MM.1S (cell line): ENCODE measurements at places on chromosomes 3 and 15.

DNA sequence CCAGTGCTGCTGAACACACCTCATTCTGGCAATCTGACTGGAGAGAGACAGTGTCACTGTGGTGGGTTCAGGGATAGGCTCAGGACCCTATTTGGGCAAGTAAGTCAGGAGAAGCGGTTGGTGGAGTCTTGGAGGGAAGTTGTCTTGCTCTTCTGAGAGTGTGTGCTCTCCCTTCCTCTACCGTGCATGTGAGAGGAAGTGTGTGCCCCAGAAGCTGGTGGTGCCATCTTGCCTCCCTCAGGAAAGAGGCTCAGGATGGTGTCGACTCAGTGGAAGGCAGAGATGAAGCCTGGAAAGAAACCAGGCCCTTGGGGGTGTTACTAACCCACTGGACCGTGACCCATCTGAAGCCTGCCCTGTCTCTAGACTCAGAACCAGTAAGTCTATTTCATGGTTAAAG, 6.8 kb upstream of the RARRES1 start:
- no peaks in the 10 kb centered on the region for H3K27me3 ChIP-seq
- no peak overlapping the region for H3K4me3 ChIP-seq
- no peaks in the 10 kb centered on the region for H3K4me1 ChIP-seq
- no peak overlapping the region for H3K27ac ChIP-seq
- no peaks in the 10 kb centered on the region for H3K36me3 ChIP-seq

GRCh38 chr3:153768561-153769469, 352.4 kb upstream of the ARHGEF26 start:
- H3K27me3 ChIP-seq, result no peaks in the 10 kb centered on the region
- no peaks in the 10 kb centered on the region for H3K4me1 ChIP-seq
- no peaks in the 10 kb centered on the region for H3K36me3 ChIP-seq
- H3K27ac ChIP-seq, result no peak overlapping the region
- DNase-seq, result peak; percentile 79

DNA sequence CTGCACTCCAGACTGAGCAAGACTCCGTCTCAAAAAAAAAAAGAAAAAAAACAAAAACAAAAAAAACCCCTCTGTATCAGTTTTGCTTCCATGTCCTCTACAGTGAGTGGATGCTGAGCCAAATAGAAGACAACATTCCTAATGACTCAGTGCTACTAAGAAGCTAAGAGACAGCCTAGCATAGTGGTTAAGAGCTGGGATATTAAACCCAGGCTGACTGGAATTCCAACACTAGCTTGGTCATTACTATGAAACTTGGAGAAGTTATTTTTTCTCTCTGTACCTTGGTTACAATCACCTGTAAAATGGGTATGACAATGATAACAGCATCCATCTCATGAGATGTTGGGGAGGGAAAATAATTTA, 60.9 kb upstream of the PYGO1 start:
- no peaks in the 10 kb centered on the region for H3K4me1 ChIP-seq
- H3K27ac ChIP-seq, result no peak overlapping the region
- no peak for DNase-seq
- H3K27me3 ChIP-seq, result no peaks in the 10 kb centered on the region
- H3K36me3 ChIP-seq, result no peaks in the 10 kb centered on the region

DNA sequence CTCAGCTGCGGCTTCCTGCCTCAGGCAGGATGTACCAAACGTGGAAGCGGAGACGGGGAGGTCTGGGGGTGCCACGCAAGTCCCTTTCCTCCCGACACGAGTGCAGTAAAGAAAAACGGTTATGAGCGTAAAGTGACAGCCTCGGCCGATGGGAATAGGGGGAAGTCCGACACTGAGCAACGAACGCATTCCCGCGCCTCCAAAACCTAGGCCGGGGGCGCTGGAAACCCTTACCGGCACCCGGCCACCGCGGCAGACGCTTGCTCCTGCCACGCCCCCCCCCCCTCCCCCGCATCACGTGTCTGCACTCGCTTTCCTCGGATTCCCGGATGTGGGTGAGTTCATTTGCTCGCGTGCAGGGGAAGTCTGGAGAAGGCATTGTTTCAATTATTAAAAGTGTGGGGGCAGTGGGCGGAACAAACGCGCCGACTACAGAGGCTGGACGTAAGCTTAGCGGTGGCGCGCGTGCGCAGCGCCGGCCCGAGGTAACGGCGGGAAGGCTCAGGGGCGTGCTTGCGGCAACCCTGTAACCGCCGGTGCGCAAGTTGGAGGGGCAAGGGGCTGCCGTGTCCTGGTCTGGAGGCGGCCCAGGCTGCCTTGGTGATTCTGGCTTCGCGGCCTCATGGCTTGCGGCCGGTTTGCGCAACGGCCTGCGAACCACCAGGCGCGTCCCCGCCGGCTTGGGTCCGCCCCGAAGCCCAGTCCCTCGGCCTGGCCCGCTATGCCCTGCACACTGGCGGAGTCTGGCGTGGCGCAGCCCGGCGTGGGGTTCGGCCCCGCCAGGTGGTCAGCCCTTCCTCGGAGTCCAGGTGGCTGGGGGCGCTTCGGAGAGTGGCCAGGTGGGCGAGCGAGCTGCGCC, at the start of the genes ANAPC13 and CEP63:
Gene ANAPC13, minus strand, starts transcription at position 268 of the 859 bp plus-strand sequence. CDS start 3,081 bp downstream, outside the sequence.
Gene CEP63, plus strand, starts transcription at position 340 of the 859 bp plus-strand sequence. CDS start 9,264 bp downstream, outside the sequence.
- H3K4me3 ChIP-seq, result peak within 1 kb of the TSS; percentile 95
- H3K36me3 ChIP-seq, result peaks cover under 1% of the 10 kb centered on the region; the same call in 1 of the 2 replicates
- H3K4me1 ChIP-seq, result peaks cover 10% of the 10 kb centered on the region
- no peaks in the 10 kb centered on the region for H3K27me3 ChIP-seq
- peak within 1 kb of the TSS; percentile 89 for H3K27ac ChIP-seq
- DNase-seq, result peak; percentile 99

DNA sequence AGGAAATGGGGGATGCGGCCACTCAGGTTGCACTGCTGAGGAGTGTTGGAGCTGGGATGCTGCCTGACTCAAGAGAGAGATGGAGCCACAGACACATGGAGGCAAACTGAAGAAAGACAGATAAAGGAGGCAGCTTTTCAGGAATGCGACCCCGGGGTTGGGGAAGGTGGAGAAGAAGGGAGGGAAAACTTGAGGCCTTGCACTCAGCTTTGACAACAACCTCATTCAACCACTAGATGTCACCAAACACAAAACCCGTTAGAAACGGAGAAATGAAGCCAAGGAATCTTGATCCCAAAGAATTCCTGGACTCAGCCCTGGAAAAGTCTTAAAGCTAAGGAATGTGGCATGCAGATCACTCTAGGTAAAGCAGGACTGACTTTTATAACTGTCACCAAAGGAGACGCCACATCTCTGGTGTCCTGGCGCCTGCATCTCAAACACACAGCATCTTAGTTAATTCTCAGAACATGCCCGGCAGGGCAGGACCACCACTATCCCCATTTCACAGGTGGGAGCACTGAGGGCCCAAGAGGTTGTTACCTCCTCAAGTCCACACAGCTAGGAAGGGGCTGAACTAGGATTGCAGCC, 59.6 kb upstream of the LMCD1 start:
- no peaks in the 10 kb centered on the region for H3K27me3 ChIP-seq
- no peaks in the 10 kb centered on the region for H3K36me3 ChIP-seq
- DNase-seq, result no peak
- no peaks in the 10 kb centered on the region for H3K4me1 ChIP-seq
- H3K4me3 ChIP-seq, result no peak overlapping the region

DNA sequence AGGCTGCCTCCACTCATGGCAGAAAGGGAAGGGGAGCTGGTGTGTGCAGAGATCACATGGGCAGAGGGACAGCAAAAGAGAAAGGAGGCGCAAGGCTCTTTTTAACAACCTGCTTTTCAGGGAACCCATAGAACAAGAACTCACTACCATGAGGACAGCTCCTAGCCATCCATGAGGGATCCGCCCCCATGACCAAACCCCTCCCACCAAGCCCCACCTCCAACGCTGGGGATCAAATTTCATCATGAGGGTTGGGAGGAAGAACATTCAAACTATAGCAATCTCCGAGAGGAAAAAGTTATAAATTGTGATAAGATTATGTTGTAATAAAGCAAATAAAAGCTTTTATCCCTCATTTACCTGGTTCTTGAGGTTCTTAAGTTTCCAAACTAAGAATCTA, 84.7 kb upstream of the LMCD1 start:
- H3K27ac ChIP-seq, result no peak overlapping the region
- no peaks in the 10 kb centered on the region for H3K27me3 ChIP-seq
- H3K36me3 ChIP-seq, result no peaks in the 10 kb centered on the region
- H3K4me3 ChIP-seq, result no peak overlapping the region
- H3K4me1 ChIP-seq, result no peaks in the 10 kb centered on the region
- DNase-seq, result no peak

DNA sequence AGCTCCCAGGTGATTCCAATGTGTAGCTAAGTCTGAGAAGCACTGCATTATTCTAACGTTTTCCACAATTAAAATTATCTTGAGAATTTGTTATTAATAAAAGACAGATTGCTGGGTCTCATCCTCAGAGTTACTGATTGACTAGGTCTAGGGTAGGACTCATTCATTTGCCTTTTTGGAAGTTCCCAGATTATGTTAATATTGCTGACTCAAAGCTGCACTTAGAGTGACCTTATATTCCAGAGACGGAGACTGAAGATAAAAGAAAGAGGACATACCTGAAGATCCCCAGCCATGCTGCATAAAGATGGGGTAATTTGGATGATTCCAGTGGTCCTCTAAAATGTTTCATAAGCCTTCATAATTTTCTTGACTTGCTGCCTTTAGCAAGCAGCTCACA, 81.8 kb downstream of the PLSCR2 start:
- H3K4me3 ChIP-seq, result no peak overlapping the region
- no peak overlapping the region for H3K27ac ChIP-seq
- DNase-seq, result no peak

- H3K27ac ChIP-seq, result no peak overlapping the region
- peak; percentile 30 for DNase-seq
- no peaks in the 10 kb centered on the region for H3K36me3 ChIP-seq
- H3K4me1 ChIP-seq, result no peaks in the 10 kb centered on the region
- H3K4me3 ChIP-seq, result no peak overlapping the region
These were observed 94.7 kb downstream of the IL5RA start for GRCh38 chr3:3015185-3016089.

DNA sequence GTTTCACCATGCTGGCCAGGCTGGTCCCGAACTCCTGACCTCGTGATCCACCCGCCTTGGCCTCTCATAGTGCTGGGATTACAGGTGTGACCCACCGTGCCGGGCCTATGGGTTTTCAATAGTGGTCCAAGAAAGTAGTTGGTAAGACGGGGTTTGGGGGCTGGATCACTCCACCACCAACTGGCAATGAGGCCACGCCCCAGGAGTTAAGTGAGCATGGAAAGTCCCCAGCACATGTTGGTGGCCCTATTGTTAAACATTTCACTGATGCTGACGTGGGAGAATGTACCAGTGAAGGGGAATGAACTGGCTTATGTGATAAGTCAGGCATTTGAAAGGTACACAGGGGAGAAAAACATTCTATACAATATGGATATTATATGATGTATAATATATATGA, 80.4 kb downstream of the CHRD start:
- H3K4me3 ChIP-seq, result no peak overlapping the region
- peak; percentile 72 for DNase-seq
- H3K27me3 ChIP-seq, result no peaks in the 10 kb centered on the region
- no peaks in the 10 kb centered on the region for H3K36me3 ChIP-seq
- peaks cover 3% of the 10 kb centered on the region; the same call in 1 of the 2 replicates for H3K4me1 ChIP-seq

DNA sequence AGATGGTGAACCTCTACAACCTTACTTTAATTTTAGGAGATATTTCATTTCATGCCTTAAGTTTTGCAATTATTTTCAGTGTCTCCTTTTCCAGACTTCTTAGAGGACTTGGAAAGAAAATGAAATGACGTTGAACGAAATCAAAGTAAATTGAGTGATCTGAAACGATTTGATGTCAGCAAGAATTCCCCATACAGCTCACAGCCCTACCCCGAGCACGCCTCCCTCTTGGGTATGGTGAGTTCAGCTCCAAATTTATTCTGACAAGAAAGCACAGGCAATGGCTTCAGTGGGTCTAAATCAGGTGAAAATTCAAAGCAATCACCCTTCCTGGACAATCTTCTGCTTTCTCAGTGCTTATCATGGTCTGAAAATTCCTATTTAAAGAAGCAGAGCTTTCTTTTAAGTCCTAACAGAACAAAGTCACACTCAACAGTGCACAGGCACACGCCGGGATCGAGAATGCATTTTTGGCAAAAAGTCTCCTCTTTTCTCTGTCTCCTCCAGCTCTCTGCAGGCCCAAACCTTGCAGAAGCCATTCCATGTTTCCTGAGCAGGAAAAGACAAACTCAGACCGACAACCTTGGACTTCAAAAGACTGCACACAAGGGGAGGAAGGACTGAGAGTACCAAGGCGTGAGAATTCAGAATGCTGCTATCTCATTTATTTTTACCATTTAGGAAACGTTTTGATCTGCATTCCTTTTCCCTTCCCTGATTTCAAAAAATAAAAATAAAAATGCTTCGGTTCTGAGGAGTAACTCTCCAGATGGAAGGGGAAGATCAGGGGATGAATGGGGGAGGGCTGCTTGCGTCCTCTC, 72.0 kb downstream of the CCNL1 start:
- peak; percentile 70 for DNase-seq
- peak overlapping the region; percentile 66 for H3K4me3 ChIP-seq
- H3K36me3 ChIP-seq, result no peaks in the 10 kb centered on the region
